ENCODE measurements at places on chromosomes 6 and 20.

DNA sequence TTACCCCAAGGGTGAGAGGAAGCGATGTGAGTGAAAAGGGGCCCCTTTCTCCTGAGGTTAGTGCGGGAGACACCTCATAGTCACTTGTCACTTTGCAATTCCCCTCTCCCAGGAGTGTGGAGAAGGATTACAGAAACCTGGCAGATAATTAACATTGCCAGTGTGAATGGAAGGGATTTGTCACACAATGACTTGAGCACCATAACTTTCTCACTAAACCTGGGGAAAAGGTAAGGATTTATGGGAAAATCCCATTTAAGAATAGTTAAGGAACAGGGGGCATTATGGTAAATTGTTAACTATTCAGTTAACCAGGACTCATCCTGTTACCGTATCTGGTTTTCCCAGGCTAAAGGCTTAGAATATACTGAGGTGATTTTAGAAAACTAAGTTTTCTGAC lies 219.5 kb upstream of the JAG1 start:
- no peak for DNase-seq

GRCh38 chr6:41783106-41783780 lies 2.7 kb downstream of the PRICKLE4 start:
- no peak for DNase-seq

GRCh38 chr6:66851930-66852329 lies 1144.9 kb upstream of the EYS start:
- DNase-seq: no peak

GRCh38 chr20:24096264-24096663 lies 107.7 kb upstream of the GGTLC1 start:
- no peak for DNase-seq

GRCh38 chr6:97231911-97232310 lies 51.1 kb downstream of the MMS22L start:
- DNase-seq: no peak

GRCh38 chr6:32234934-32235333 lies 11.1 kb upstream of the NOTCH4 start:
- no peak for DNase-seq

GRCh38 chr6:126054802-126055201 lies 68.5 kb downstream of the TRMT11 start:
- DNase-seq: no peak

- no peak for DNase-seq
Observed at GRCh38 chr20:23059846-23060245, 10.4 kb upstream of the THBD start.

GRCh38 chr6:35089216-35089934 lies 51.8 kb downstream of the TCP11 start:
- DNase-seq: no peak

All from GM04504 (cell line).